Karpas-422 (cell line): ENCODE measurements at places on chromosomes 7 and 10.

DNA sequence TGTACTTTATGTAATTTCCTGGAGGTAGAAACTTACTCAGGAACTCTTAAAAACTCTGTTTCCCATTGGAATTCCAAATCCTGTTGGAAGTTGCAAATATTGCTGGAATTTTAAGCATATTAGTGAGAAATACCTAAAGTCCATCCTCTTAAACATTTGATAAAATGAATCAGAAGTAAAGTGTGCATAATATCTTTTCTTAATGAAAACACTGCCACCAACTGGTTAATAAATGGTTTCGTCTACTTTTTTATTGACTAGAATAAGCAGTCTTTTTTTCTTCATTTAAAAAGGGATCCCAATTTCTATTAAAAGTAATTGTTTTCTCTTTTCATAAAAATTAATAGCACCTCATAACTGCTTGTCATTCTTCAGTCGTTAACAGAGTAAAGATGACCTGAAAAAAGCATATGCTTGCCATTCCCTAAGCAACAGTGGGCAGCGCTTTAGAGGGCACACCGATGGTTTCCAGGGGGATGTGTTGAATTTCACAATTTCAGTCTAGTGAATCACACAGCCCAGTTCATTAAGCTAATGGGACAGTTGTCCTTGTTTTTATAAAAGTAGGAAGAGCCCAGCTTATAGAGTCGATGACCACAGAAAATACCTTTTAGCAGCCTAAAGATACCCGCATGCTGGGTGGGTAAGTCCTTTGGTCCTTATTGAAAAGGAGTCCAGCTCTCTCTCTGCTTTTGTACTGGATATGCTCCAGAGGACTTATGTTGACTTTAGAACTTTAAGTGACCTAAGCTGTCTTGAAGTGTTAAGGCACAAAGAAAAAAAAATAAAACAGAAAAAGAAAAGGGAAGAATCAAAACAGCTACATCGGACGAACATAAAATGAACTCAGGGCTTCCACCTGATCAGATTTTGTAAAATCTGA is 28.5 kb downstream of the NPS start:
- DNase-seq: no peak

- DNase-seq: peak; percentile 60
These were observed 67.3 kb downstream of the GLCCI1 start for GRCh38 chr7:8035647-8036518.

GRCh38 chr10:24393201-24393600 is 184.3 kb downstream of the KIAA1217 start:
- no peak for DNase-seq

DNA sequence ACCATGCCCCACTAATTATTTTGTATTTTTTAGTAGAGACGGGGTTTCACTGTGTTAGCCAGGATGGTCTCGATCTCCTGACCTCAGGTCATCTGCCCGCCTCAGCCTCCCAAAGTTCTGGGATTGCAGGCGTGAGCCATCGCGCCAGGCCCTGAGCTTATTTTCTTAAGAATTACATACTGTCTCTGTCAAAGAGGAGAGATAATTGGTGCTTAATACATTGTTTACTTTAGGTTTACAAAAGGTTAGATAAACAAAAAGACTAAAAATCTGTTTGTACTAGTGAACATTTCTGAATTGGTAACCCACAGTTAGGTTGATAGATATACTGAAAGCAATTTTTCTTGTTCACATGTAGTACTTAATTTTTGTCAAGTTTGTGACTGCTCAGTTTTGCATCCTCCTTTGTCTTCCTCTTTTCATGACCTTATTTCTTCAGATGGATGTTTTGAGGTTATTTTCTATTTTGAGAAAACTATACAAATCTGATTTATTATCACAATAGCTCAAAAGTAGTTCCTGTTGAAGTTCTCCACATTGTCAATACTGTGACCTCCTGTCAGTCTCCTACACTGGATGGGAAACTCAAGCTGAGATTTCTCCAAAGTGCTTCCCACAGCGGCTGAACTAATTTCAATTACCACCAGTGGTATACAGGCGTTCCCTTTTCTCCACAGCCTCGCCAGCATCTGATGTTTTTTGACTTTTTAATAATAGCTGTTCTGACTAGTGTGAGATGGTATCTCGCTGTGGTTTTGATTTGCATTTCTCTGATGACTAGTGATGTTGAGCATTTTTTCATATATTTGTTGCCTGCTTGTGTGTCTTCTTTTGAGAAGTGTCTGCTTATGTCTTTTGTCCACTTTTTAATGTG is 22.5 kb downstream of the HHEX start:
- peak; percentile 37 for DNase-seq

DNA sequence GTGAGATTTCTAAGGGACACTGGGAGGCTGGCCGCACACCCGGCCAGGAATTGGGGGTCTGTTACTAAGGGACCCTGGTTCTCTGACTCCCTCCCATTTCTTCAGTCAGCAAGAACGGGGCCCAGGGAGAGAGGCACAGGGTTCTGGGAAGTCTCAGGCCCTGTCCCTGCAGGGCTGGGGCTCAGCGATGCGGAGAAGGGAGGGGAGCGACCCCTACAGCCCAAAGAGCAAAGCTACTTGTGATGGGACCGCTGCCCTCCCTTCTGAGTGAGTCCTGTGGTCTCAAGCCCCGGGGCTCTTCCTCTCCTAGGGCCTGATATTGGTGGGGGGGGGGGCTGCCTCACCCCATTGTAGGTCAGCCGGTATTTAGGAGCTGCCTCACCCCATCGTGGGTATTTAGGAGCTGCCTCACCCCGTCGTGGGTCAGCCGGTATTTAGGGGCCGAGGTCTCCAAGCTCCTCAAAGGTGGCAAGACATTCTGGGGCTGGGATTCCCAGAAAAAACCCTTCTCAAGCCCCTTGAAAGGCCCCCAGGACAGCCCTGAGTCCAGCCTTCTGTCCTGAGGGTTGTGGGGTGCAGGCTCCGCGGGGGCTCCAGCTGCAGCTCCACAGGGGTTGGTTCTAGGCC is 16.9 kb upstream of the NKX6-2 start:
- DNase-seq: no peak

DNA sequence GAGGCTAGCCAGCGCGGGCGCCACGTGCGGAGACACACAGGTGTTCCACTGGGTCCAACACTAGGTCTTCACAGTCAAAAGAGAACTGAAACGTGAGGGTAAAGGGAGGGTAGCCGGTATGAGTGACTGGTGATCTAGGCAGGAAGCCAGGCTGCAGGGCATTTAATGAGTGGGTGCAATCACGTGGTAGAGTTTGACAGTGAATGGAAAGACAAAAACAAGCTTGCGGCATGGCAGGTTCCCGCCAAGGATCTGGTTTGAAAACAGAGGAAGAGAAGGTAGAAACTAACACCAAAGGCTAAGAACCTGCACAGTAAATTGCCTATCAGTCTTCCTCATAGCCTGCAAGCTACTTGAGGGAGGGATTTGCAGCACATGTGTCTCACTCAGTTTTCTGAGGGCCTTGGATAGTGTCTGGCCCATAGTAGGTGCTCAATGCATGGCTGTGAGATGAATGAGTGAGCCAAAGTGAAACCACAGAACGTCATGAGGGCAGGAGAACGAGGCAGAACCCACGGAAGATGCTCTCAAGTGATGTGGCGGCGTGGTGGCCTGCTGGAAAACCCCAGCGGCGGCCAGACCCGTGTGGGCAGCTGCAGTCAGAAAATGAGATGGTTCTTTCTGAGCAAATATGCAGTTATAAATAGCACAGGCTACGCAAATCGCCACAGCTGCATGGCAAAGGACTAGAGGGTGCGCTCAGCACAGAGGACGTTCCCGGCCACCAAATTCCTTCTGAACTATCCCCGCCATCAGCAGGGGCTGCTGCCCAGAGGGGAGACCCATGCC is 183.6 kb upstream of the NFE2L3 start:
- DNase-seq: peak; percentile 77

- no peak for DNase-seq
These were observed 32.8 kb downstream of the STK32C start for GRCh38 chr10:132274986-132275385.

DNA sequence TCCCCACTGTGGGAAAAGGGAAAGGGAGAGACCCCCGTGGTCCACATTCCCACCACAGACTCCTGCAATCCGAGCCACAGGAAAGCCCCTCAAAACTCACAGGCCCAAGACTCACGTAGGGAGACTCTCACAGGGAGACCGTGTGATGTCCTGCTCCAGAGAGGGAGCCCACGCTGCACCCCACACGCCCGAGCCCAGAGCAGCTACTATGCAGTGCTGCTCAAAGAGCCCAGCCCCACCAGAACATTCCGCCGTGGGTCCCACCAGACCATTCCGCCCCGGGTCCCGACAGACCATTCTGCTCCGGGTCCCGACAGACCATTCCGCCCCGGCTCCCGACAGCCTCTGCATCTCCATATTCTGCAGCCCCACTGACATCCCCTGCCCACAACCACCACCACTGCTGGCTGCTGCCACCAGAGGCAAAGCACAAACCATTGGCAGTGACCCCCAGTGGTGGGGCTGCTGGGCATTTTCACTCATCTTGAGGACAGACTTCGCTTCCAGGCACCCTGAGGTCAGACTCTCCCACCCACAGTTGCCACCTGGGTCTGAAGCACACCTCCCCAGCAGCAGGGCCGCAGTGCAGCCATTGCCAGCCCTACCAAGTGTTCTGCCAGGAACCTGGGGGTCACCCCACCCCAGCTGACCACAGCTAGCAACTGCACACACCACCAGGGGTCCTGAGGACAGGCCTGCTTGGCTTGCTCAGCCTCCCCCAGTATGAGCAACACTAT is 625.4 kb upstream of the FOXK1 start:
- DNase-seq: no peak

DNA sequence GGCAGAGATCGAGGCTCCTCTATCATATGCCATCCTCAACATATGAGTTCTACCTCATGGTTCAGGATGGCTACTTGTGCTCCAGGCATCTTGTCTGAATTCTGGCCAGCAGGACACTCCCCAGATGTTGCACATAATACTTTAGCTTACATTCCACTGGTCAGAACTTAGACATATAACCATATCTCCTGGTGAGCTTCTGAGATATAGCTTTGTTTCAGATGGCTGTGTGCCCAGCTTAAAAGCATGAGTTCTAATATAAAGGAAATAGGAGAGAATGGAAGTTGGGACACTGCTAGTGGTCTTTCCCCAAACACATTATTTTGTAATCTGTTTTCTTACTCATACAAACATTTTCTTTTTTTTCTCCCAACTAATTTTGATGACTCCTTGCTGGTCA is 50.8 kb upstream of the IFRD1 start:
- DNase-seq: no peak

DNA sequence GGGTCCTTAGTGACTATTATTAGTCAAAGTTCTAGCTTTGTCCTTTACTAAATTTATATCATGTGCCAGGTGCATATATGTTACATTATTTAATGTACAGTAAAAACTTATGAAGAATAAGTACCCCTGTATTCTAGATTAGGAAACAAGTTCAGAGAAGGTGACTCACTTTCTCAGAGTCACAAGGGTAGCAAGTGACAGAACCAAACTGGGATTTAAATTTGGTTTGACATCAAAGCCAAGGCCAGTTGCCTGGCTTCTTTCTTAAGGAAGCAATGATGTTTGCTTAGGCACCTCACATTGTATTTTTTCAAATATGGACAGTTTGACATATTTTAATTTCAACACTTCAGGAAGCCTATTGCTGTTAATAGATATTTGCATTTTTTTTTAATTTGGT is 2.5 kb downstream of the LSM8 start:
- DNase-seq: no peak

DNA sequence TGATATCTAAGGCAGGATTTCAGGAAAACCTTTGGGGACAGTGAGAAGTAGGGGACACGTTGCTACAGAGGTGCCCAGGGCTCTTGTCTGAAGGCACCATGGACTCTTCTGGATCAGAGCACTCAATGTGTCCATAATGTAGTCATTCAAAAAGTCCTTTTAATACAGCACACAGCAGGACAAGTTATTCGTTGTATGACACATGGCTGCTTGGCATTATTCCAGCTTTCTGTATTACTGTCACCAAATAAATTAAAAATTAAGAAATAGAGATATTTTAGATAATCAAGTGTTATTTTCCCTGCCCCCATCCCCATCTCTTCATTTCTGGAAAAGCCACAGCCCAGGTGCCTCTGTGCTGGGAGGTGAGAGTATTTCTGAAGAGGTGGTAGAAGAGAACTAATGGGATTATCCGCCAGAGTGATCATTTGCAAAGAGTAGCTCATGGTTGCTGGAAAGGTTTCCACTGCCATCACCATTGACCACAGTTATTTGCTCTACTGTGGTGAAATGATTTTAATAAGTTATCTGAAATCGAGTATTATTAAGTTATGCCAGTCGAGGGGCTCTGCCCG is 83.0 kb downstream of the CXCL12 start:
- no peak for DNase-seq

- DNase-seq: no peak
These were observed 289.3 kb downstream of the PTEN start for GRCh38 chr10:88152728-88153133.

DNA sequence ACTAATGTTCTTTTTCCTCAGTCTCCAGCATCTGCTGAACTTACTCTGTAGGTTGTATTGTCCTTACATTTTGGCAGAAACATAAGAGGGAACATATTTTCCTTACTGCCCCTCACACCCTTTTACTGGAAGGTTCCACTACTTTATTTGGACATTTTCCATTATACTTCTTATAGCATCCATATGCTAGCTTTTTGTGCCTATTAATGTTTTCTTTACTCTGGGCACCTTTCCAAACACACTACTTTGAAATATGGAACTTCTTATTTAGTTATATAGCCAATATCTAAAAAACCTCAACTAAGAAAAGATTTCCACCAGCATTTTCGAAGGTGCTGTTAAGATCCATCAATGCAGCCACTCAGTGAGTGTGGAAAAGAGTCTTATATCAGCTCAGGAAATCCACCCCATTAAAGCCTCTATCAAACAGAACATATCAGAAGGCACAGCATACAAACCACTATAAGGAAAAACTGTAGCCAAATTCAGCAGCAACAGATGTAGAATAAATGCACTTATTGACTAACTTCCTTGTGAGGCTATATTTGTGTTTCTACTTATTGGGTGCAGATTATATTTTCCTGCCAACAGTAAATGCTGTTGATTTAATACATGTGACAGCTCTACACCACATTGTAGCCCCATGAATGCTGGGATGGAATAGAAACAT is 272.5 kb upstream of the SEMA3E start:
- no peak for DNase-seq

DNA sequence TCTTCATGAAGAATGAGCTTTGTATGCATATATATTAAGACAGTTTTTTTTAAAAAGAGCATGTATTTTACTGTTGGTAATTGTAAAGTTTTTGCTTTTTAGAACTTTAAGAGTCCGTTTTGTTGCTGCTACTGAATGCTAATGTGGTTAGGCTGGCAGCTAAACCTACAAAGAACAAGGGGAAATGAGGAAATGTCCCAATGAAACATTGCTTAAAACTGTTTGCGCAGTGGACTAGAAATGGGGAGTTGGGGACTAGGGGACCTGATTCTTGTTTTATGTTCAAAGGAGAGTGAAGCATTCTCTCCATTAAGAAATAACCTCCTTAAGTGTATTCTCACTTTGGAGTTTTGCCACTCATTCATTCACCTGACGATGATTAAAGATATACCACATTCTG is 5.7 kb downstream of the NRF1 start:
- DNase-seq: no peak

DNA sequence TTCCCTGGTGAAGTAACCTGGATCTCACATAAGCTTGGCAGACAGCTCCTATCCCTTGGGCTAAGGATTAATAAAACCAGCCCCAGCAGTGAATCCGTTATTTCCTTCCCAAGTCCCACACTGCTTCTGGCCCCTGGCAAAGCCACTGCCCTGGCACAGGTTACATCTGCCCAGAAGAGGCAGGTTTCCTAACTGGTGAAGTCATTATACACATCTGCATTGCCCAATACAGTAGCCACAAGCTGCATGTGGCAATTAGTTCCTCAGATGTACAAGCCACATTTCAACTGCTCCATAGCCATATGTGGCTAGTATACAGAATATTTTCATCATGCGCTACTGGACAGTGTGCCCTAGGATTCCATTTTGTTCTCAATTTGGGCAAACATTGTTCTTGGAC is 273.0 kb downstream of the GRM8 start:
- no peak for DNase-seq
